ENCODE measurements at places on chromosomes 4 and X.

DNA sequence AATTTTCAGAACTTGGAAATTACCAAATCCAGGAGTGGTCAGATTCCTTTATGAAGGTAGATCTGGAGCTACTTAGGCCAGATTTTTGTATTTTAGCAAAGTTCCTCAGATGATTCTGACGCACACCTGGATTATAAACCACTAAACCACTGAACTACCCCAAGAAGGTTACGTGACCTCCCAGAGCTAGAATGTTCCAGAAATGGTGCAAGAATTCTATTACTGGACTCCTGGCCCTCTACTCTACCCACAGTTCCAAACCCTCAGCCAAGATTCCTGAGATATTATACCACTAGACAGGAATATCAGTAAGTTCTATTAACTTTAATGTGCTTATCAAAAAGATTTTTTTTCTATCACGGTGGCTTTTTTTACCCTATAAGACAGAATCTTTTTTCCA, 67.1 kb downstream of the ABCG2 start:
- no peak for DNase-seq

DNA sequence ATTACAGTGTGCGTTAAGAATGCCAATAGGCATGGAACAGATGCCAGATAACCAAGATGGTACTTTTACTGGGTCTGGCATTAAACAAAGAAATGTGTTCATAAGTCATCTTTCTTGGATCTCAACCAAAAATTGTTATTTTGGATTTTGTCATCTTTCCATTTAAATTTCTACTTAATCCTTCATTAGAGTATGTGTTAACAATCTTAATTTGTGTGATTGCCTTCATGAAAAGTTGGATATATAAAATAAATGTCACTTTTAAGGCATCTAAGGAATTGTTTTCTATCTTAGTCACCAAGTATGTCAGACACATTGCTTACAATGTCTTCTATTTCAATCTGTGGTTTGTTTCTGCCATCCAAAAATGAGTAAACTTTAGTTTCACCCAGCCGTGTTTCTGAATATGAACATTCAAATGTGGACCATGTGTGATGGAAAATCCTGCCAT, 87.5 kb downstream of the PALLD start:
- DNase-seq: no peak

DNA sequence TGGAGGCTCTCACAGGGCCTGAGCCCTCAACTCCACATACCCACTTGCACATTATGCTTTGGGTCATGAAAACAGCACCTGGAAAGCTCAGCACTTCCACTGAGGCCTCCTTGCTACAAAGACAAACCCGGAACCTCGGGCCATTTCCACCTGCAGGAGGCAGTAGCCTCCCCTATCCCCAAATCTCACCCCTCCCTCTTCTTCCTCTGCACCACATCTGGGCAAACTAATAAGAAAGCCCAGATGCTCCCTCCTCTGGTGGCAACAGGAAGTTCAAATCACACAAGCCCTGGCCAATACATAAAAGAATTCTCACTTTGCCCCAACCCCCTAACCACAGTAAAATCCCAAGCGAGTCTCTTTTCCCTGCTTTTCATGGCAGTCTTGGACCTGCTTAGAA, 136.4 kb downstream of the MAPK10 start:
- no peak for DNase-seq

DNA sequence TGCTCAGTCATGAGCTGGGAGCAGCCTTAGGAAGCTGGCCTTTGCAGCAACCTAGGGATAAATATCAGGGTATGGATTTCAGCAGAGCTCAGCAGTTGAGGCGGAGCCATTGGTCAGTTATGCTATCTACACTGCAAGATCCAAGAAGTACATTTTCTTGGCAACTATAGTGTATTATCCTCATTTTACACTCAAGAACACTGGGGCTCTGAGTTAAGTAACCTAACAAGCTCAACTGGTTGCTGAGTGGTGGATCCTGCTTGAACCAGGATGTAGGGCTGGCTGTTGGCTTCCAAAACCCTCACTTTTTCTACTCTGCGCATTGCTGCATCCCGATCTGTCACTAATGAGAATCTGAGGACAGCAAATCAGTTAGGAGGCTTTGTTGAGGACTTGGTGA, 1.5 kb upstream of the SCARB2 start:
- no peak for DNase-seq

- DNase-seq: peak; percentile 56
Measured at GRCh38 chrX:15854080-15854655, 445 bp downstream of the AP1S2 start.

- no peak for DNase-seq
Measured at GRCh38 chrX:66635360-66635759, 3.5 kb downstream of the EDA2R start.

- DNase-seq: no peak
Measured at GRCh38 chr4:68272860-68273259, 27.4 kb upstream of the TMPRSS11B start.

GRCh38 chr4:26955241-26955640, 94.6 kb downstream of the STIM2 start:
- DNase-seq: no peak

DNA sequence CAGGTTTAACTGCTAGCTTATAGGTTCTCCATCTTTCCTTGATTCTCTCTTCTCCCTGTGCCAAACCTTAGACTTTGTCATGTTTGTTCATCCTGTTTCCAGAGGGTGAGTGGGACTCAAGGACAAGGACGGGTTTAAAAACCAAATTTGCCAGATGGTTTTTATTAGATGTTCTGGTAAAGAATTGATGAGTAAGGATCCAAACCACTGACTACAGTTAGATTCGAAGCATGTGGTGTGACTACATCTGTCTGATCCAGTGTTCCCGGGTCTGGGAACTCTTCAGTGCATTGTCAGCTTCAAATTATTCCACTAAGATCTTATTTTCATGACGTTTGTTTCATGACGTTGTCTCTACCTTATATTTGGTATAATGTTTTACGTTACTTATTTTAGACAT, 37.5 kb downstream of the MTMR1 start:
- no peak for DNase-seq

- DNase-seq: no peak
Measured at GRCh38 chr4:130214268-130214667, 1118.3 kb downstream of the C4orf33 start.

- DNase-seq: no peak
Measured at GRCh38 chrX:127011629-127012028, 192.1 kb downstream of the PRR32 start.

- no peak for DNase-seq
Measured at GRCh38 chrX:307261-308111, 11.1 kb downstream of the GTPBP6 start.

DNA sequence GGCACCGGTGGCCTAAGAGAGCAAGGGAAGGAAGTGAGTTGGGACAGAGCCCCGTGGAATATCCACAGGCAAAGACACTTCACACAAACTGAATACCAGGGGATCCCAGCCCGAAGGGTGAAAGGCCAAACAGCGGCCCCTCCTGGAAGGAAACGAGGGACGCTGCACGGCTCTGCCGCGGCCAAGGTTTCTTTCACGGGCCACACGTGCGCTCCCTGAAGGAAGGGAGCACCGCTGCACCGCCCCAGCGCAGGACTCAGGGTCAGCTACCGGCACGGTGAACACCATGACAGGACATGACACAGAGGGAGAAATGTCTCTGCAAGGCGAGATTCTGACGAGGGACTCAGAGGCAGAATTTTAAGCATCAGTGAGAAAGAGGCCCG, 31.5 kb upstream of the GTPBP6 start:
- DNase-seq: no peak

- no peak for DNase-seq
Measured at GRCh38 chr4:115090483-115091075, 22.8 kb downstream of the NDST4 start.

DNA sequence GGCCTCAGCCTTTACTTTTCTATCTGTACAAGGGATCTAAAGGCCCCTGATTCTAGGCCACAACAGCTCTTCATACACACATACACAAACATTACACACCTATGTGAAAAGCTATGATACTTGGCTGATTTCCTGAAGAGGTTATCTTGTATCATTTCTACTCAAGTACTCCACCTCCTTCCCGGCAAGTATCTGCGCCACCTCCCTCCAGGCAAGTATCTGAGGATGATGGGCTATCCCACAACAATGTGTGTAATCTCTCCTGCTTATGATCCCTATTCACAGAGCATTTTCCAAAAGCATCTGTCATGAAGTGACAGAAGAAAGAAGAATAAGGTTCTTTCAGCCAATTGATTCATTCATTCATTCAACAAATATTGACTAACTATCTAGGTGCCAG, 36.8 kb downstream of the AFAP1 start:
- DNase-seq: no peak

DNA sequence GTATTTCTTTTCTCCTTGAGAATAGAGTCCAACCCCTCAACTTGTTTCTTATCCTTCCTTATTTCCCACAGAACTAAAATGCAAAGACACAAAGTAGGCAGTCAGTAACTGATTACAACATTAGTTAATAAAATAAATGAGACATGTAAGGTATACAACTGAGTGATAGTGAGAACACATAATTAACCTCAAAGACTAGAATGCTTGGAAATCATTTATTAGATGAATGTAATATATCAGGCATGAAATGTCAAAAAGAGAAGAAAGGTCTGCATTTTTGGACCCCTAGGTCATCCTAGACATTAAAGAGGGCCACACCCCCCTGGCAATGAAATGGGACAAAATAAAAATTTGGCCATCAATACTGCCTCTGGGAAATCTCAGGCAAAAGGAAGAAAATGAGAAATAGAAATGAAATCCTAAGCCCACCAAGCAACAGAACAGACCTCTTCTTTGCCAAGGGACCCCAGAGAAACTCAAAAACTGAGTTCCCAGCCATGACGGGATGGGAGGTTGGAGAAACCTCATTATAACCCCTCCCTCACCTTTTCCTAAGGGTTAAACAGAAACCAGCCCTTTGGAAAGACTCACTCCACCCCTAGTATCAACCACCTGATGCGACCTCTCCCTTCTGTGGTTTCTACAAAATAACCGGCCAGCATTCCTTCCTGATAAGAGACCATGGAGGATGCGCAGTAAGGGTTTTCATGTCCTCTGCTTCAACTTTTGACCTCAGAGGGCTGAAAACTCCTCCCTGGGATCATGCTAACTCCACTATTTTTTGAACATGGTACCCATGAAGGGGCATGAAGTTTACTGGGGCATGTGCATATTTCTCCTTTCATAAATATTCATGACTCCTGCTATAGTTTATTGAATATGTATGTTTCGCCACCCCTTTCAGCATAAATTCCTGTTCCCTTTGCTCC, 90.0 kb upstream of the EXOC1L start:
- no peak for DNase-seq

- no peak for DNase-seq
Measured at GRCh38 chr4:125486351-125486750, 171.6 kb downstream of the FAT4 start.

GRCh38 chrX:56248492-56248891, 16.3 kb downstream of the KLF8 start:
- DNase-seq: peak; percentile 52

- DNase-seq: no peak
Measured at GRCh38 chr4:147477439-147477838, 3.5 kb upstream of the EDNRA start.

DNA sequence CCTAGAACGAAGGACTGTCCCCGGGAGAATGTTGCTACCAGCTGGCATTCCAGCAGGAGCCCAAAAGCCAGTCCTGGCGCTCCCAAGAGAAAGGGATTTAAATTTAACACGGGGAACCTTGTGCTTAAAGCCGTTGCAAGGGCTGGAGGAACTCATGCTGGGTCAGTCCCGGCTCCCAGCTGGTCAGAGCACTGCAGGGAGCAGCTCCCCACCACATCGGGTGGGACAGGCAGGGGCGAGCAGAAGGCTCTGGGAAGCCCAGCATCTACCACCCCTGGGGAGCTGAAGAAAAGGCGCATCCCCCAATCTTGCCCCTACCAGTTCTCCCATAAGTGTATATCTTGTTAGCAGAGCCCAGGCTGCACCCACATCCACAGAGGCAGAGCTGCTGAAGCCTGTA, 15.7 kb downstream of the CFAP99 start:
- no peak for DNase-seq

- DNase-seq: no peak
Measured at GRCh38 chr4:72893354-72894066, 176.0 kb downstream of the COX18 start.

DNA sequence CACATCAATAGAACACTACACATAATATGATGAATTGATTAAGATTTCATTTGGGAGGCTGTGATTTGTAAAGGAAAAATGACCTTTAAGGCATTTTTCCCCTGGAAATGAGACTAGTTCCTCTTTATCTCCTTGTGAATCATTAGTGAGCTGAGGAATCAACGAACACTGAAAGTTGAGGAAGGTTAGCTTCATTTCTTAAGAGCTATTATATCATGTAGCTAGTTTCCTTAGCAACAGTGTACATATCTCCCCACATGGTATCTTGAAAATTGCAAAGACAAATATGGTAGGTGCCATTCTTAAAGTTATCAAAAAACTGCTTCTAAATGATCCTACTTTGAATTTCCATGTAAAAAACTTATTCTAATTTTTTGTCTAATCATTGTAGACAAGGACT, 127.5 kb upstream of the NRK start:
- no peak for DNase-seq

GRCh38 chrX:68878977-68879645, 50.3 kb downstream of the EFNB1 start:
- no peak for DNase-seq

- DNase-seq: no peak
Measured at GRCh38 chrX:45847961-45848360, 647.3 kb upstream of the DIPK2B start.

- no peak for DNase-seq
Measured at GRCh38 chrX:107691024-107691448, 62.7 kb downstream of the PRPS1 start.

- no peak for DNase-seq
Measured at GRCh38 chrX:23578079-23578478, 89.2 kb upstream of the PRDX4 start.

GRCh38 chrX:41442824-41443550, 4.2 kb upstream of the NYX start:
- DNase-seq: no peak

DNA sequence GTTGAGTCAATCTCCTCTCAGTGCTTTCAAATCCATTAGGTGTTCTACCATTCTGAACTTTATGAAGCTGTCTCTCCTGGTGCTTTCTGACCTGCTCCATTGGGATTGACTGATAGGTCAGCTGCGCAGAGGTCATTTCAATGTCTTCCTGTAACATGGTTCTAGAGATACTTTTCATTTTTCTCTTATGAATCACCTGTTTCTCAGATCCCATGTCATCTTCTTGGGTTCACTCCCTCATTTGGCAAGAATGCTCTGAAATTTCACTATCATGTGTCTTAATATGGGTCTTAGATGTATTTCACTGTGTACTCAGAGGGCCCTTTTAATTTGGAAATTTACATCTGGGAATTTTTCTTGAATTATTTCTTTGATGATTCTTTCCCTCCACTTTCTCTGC, 13.8 kb upstream of the PGM2 start:
- no peak for DNase-seq

- no peak for DNase-seq
Measured at GRCh38 chr4:76087007-76087769, 12.7 kb downstream of the ART3 start.
